Small intestine (tissue), 16 donors: ENCODE measurements at places on chromosomes 4 and X.

GRCh38 chr4:94757192-94758140 is at the start of gene BMPR1B:
Gene BMPR1B (plus strand): TSS chr4:94757955. CDS start chr4:95104425, 346,470 bp downstream.
- DNase-seq = peak; percentile 9

GRCh38 chr4:104530426-104530825 is 35.7 kb upstream of the CXXC4 start:
- no peak for DNase-seq

GRCh38 chr4:151169223-151169622 is 69.8 kb downstream of the RPS3A start:
- DNase-seq = peak; percentile 5

DNA sequence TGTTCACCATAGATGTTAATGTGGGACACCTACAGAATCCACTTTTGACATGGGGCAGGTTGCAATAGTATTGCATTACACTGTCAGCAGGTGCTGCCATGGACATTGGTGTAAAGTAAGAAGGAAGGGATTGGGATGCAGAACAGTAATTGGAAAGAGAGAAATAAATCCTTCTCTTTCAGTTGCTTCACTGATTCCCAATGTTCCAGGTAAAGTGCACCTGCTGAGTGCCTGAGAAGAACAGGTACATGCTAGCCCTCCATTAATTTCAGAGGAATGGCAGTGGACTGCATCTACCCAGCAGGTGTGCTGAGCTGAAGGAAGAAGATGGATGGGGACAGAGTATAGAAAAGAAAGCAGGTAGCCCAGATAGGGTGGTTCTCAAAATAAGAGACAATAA is 248.5 kb downstream of the TENM3 start:
- no peak for DNase-seq

DNA sequence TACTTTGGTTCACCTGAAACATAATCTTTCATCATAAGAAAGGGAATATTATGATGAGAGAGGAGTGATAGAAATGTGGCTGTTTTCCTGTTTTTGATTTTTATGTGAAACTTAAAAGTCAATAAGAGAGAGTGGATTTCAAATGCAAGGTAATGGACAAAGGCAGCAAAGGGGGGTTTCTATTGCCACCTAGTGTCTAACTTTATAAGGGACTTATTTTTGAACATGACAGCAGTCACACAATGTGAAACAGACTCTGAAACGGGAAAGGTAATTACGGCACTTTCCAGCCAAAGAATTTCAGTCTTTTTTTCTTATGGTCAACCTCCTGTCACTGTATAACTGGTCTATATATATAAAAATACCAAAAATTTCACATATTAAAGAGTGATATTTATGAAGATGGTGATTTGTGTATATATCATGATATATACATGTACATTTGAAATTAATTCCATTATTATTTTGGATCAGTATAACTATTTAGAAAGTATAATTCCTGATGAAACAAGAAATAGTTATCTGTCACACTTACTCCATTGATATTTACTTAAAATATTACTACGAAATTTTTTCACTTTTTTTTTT is 127.1 kb downstream of the FBXO8 start:
- DNase-seq = peak; percentile 41

DNA sequence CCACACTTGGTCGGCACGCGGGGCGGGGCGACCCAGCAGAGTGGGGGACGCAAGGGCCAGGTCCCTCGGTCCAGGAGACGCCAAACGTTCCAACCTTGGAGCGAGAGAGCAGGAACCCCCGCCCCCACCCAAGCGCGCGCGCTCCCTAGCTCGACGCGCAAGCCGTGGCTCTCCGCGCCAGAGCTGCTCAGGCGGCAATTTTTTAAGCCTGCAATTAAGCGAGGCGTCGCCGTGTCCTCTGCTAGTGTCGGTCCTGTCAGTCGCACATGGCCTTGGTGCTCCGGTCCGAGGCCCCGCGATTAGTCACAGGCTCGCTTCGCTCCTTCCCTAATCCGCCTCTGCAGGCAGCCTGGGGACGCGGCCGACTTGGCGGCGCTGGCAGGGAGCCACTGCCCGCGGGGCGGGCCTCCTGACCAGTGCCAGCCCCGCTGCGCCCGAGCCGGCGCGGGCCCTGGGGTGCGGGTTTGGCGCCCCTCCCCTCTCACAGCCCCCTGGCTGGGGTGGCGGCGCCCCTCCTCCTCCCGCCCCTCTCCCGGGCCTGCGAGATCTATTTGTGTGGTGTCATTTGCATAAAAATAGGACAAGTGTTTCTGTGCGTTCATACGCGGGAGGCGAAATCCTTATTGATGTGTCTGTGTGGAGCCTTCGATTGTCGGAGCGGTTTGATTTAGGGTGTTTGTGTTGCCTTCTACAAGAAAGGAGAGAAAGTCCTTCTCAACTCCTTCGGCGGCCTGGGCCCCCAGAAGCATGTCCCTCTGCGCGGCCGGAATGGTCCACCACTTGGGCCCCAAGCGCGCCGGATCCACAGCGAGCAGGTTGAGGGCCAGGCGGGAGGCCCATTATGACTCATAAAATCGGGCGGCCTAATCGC is 9.8 kb upstream of the BCOR start:
- peak; percentile 68 for DNase-seq

DNA sequence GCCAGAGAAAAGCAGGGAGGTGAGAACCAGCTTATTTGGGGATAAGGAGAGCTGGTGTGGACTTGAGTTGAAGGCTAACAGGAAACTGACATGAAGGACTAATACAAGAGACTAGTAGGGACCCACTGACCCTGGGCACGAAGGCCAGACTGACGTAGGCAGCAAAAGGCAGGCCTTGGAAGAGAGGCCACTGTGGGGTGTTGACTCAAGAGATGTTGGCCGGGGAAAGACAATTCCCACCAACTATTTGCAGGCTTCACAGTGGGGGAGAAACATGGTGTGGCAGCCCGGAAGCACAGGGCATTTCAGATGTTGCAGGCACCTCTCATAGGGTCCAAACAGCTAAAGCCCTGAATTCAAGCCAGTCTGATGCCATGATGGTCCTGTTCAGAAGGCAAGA is 24.4 kb upstream of the MAP3K15 start:
- no peak for DNase-seq

GRCh38 chr4:6390356-6390755 is 82.1 kb downstream of the PPP2R2C start:
- DNase-seq = no peak

- DNase-seq = no peak
Observed at GRCh38 chr4:94880956-94881355, 123.2 kb downstream of the BMPR1B start.

DNA sequence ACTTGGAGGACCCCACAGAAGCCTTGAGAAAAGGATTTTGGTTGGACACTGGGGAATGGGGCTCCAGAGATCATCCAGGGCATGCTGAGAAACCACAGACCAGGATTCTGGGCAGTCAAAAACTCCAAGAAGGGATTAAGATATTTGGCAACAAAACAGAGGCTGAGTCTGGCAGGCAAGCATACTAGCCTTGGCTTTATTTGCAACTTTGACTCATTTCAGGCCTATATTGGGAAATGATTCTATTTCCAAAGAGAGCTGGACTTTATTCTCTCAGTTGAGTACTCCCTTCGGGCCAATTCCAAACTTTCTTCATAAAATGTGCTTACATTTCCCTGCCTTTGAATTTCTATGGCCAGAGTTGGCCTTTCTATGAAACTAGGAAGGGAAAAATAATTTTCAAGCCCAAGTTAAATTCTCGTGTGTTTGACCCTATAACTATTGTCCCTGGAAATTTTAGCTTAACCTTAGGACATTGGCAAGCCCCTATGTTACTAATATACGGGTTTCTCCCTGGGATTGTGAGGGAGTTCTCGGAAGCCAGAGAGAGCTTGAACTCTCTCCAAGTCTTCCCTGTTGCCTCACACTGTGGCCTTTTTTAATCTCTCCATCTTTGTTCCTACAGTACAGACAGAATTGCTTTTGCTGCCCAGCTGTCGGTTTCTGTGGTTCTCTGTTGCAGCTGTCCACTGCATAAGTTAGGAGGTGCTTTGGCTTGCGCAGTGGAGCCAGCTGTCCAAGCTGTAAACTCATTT is 112.6 kb upstream of the FAM9A start:
- DNase-seq = no peak

- DNase-seq = no peak
Observed at GRCh38 chr4:139083607-139083955, 68.0 kb downstream of the NOCT start.

- DNase-seq = no peak
Observed at GRCh38 chr4:90648311-90648710, 521.1 kb downstream of the CCSER1 start.

- DNase-seq = no peak
Observed at GRCh38 chr4:99029852-99030251, 34.3 kb downstream of the METAP1 start.

- peak; percentile 16 for DNase-seq
Observed at GRCh38 chrX:131199091-131199490, 90.0 kb downstream of the IGSF1 start.
